Psoas muscle (tissue), 8 donors: ENCODE measurements at places on chromosomes 6 and 20. TPM values are rescaled to one million over a fixed set of nuclear protein-coding genes. Genes with fewer than 3 reads are reported as not detected.

LRRC73 gene
- 0.10 TPM for polyA plus RNA-seq

CD83 gene
- 0.71 TPM for polyA plus RNA-seq

OLIG3 gene
- not detected for polyA plus RNA-seq

ENPP1 gene
- polyA plus RNA-seq: 0.66 TPM

ATXN1 gene
- 1.3 TPM for polyA plus RNA-seq

LY6G6F gene
- polyA plus RNA-seq: not detected

SAMD3 gene
- 0.09 TPM for polyA plus RNA-seq

RIPPLY2 gene
- not detected for polyA plus RNA-seq

PREX1 gene
- polyA plus RNA-seq: 4.0 TPM

SLC4A11 gene
- polyA plus RNA-seq: 0.10 TPM

SOX4 gene
- 1.0 TPM for polyA plus RNA-seq

GRCh38 chr6:47495954-47496545 is 18.5 kb downstream of the CD2AP start:
- H3K4me1 ChIP-seq: peaks cover 9% of the 10 kb centered on the region
- no peak overlapping the region for H3K27ac ChIP-seq
- no peaks in the 10 kb centered on the region for H3K36me3 ChIP-seq
- no peak overlapping the region for H3K4me3 ChIP-seq
- H3K27me3 ChIP-seq: no peaks in the 10 kb centered on the region

DNA sequence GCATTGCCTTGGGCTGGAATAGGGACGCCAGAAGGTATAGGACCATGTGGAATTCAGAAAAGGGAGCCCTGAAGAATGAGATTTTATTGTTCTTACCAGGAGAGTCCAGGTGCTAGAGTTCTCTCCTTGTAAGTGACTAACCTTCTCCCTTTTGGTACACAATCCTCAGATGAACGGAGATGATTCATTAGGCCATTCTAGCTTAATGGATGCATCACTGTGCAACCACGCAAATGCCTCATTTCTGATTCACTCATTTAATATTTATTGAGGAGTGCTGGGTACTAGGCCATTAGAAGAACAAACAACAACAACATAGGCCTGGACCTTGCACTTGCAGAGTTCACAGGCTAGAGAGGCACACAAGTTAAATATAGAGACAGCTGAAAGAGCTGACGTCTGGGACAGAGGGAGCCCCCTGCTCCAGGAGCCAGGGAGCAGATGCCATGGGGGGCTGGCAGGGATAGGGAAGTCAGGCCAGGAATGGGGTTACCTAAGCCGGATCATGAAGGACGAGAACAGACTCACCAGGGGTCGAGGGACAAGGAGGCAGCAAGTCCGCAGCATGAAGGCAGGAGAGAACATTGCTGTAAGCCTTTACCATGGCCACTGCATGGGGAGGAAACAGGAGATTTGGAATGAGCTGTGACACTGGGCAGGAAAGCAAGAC is 179.5 kb upstream of the AKAP12 start:
- H3K4me3 ChIP-seq: no peak overlapping the region
- no peaks in the 10 kb centered on the region for H3K27me3 ChIP-seq
- no peak for DNase-seq
- H3K4me1 ChIP-seq: no peaks in the 10 kb centered on the region
- H3K27ac ChIP-seq: no peak overlapping the region

DNA sequence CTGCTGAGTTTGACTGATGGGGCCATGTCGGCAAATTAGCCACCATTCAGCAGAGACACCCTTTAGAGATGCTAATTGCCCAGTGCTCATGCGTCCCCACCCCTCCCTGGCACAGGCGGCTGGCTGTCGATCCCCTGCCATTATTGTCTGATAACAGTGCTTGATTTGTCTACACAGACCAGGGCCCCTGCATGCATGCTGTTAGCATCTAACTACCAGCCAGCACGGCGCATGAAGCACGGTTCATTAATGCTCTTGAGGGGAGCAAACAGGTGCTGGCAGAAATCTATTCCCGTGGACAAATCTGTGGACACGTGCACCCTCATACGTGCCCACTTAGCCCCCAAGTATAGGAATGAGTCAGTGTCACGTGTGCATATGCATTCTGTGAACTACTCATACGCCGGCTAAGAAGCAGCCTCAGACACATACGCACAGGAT is 32.2 kb downstream of the KCNB1 start:
- no peaks in the 10 kb centered on the region for H3K27me3 ChIP-seq
- H3K27ac ChIP-seq: no peak overlapping the region

- H3K27me3 ChIP-seq: peaks cover 40% of the 10 kb centered on the region
- H3K36me3 ChIP-seq: no peaks in the 10 kb centered on the region
- no peak overlapping the region for H3K4me3 ChIP-seq
- peaks cover 11% of the 10 kb centered on the region for H3K4me1 ChIP-seq
Observed at GRCh38 chr6:39225946-39226437, 3.3 kb downstream of the KCNK5 start.

- H3K4me1 ChIP-seq: no peaks in the 10 kb centered on the region
- no peak for DNase-seq
- H3K4me3 ChIP-seq: no peak overlapping the region
- H3K27ac ChIP-seq: no peak overlapping the region
- H3K27me3 ChIP-seq: no peaks in the 10 kb centered on the region
Observed at GRCh38 chr20:19121463-19121862, 91.0 kb upstream of the SLC24A3 start.

- no peak overlapping the region for H3K27ac ChIP-seq
- no peaks in the 10 kb centered on the region for H3K36me3 ChIP-seq
- H3K4me3 ChIP-seq: no peak overlapping the region
- H3K27me3 ChIP-seq: no peaks in the 10 kb centered on the region
- DNase-seq: no peak
- H3K4me1 ChIP-seq: no peaks in the 10 kb centered on the region
Observed at GRCh38 chr6:143399775-143400174, 50.7 kb downstream of the ADAT2 start.

- DNase-seq: no peak
- no peaks in the 10 kb centered on the region for H3K36me3 ChIP-seq
- H3K4me3 ChIP-seq: peak overlapping the region; percentile 6
- H3K27ac ChIP-seq: no peak overlapping the region
- no peaks in the 10 kb centered on the region for H3K4me1 ChIP-seq
Observed at GRCh38 chr6:55868771-55869479, 6.5 kb downstream of the BMP5 start.

- no peak for DNase-seq
- H3K27me3 ChIP-seq: no peaks in the 10 kb centered on the region
- no peak overlapping the region for H3K27ac ChIP-seq
- H3K4me3 ChIP-seq: no peak overlapping the region
Observed at GRCh38 chr6:40714576-40715564, 127.7 kb upstream of the LRFN2 start.

DNA sequence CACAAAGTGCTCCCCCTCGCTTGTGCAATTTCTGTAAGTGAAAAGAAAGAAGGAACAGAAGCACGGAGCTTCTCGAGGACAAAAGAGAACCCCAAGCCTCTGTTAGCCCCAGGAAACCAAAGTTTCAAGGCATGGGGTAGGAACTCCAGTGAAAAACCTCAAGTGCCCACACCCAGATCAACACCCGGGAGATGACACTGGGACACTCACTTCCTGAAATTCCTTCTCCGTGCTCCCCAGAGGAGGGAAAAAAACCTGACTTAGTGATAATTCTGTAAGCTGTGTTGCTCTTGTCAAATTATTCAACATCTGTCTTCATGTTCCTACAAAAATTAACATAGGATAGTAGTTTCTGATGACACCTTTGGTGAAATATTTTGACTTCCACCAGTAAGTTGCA is 4.6 kb downstream of the MDGA1 start:
- H3K36me3 ChIP-seq: no peaks in the 10 kb centered on the region
- no peak for DNase-seq
- no peak overlapping the region for H3K4me3 ChIP-seq
- H3K27ac ChIP-seq: no peak overlapping the region

DNA sequence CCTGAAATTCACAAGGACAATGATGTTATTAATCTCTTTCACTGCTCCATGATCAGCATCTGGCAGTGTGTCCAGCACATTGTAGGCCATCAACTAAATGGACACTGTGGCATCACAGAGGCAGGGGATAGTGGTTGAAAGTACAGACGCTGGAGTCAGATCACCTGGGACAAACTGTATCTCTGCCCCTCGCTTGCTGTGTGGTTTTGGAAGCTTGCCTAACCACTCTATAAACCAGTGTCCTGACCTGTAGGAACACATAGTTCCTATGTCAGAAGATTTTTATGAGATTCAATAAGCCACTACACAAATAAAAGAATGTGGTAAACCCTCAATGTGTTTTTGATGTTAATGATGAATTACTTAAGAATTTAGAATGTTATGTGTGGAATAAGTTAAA is 219.3 kb upstream of the RNF217 start:
- H3K4me3 ChIP-seq: no peak overlapping the region
- DNase-seq: no peak
- H3K36me3 ChIP-seq: no peaks in the 10 kb centered on the region
- no peaks in the 10 kb centered on the region for H3K27me3 ChIP-seq
- H3K4me1 ChIP-seq: no peaks in the 10 kb centered on the region

- H3K4me3 ChIP-seq: peak overlapping the region; percentile 61
- peak overlapping the region; percentile 95 for H3K27ac ChIP-seq
- H3K36me3 ChIP-seq: peaks cover 14% of the 10 kb centered on the region
- DNase-seq: no peak
- H3K4me1 ChIP-seq: peaks cover 52% of the 10 kb centered on the region
Observed at GRCh38 chr6:34656378-34657036, 40.1 kb downstream of the ILRUN start.

- no peak overlapping the region for H3K4me3 ChIP-seq
- DNase-seq: no peak
- no peaks in the 10 kb centered on the region for H3K27me3 ChIP-seq
- H3K36me3 ChIP-seq: no peaks in the 10 kb centered on the region
- H3K27ac ChIP-seq: no peak overlapping the region
Observed at GRCh38 chr6:135647521-135647920, 150.0 kb upstream of the AHI1 start.

GRCh38 chr6:39932386-39932910 is 1.8 kb downstream of the MOCS1 start:
- peak overlapping the region; percentile 88 for H3K4me3 ChIP-seq
- H3K36me3 ChIP-seq: no peaks in the 10 kb centered on the region
- H3K27me3 ChIP-seq: no peaks in the 10 kb centered on the region
- peaks cover 79% of the 10 kb centered on the region for H3K4me1 ChIP-seq

DNA sequence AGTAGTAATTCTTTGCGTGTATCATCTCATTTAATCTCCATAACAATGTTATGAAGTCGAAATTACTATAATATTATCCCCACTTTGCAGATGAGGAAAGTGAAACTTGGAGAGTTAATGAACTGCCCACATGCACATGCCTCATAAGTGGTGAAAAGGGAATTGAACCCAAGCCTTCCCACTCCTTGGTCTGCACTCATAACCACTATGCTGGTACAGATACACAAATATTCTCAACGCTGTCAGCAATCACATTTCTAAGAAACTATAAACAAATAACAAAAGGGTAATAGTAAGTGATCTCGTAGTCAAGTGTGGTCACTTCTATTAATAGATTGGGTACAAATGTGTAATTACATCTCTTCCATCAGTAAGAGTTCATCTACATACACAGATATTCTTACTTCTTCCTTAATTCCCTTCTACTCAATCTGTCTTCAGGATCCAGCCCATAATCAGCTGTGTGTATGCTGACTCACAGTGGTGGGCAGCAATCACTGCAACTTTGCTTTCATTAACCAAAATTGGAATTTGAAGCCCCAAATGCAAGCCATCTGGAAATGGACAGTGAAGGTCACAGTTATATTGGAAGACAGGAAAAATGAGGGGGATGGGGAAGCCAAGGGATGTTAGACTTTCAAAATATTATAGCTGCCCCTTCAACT is 6.6 kb downstream of the PRSS35 start:
- no peak overlapping the region for H3K4me3 ChIP-seq
- H3K27me3 ChIP-seq: no peaks in the 10 kb centered on the region
- no peak for DNase-seq
- no peaks in the 10 kb centered on the region for H3K36me3 ChIP-seq
- no peak overlapping the region for H3K27ac ChIP-seq
- H3K4me1 ChIP-seq: peaks cover 4% of the 10 kb centered on the region

DNA sequence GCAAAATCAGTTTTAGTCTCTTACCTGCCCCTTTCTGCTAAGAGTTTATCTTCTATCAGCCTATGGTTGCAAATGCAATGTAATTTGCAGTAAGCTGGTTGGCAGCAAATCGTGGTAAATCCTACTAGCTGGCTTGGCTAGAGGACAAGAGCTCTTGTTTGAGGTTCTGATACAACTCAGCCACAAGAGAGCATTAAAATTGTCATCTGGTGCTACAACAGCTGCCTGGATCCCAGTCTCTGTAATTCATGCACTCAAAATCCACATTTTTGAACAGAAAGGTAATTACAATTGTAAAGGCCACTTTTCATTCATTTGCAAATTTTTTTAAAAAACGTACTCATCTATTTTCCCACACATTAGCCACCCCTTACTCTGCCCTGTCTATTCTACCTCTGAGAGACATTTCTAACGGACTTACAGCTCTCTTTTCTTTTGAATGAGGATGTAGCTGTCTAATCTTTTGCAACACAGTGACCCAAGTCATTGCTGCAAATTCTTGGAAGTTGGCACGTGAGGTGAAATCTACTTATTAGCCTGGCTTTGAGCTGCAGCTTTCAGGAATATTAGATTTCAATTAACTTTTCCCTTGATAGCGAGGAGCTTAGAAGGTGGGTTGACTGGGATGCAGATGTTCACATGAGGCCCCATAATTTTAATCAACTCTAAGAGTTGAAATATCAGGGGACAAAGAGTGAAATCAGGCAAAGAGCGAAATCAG is 54.0 kb upstream of the FAM184A start:
- no peaks in the 10 kb centered on the region for H3K27me3 ChIP-seq
- H3K4me3 ChIP-seq: no peak overlapping the region
- H3K27ac ChIP-seq: no peak overlapping the region
- DNase-seq: no peak

- no peak overlapping the region for H3K27ac ChIP-seq
- no peaks in the 10 kb centered on the region for H3K27me3 ChIP-seq
- no peaks in the 10 kb centered on the region for H3K4me1 ChIP-seq
- no peaks in the 10 kb centered on the region for H3K36me3 ChIP-seq
- no peak for DNase-seq
- no peak overlapping the region for H3K4me3 ChIP-seq
Observed at GRCh38 chr6:114032721-114033120, 61.8 kb upstream of the HDAC2 start.

DNA sequence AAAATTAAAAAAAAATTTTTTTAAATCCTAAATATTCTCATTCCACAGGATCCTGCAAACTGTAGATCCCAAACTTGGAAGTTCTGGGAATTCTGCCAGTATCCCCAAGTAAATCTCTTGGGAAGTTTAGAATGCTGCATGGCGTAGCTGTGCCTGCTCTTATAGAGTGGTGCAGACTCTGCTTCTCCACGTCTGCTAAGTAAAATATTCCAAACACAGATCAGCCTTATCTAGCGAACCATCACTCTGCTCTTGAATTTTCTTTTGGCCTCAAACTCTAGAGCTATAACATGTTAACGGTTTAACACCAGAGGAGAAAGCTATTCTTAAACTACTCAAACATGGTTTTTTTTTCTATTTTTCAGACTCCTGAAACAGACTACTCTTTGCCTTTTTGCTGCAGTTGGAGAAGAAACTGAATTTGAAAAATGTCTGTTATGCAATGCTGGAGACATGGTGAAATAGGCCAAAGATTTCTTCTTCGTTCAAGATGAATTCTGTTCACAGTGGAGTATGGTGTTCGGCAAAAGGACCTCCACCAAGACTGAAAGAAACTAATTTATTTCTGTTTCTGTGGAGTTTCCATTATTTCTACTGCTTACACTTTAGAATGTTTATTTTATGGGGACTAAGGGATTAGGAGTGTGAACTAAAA is 138.5 kb upstream of the AKAP12 start:
- H3K4me3 ChIP-seq: no peak overlapping the region
- H3K4me1 ChIP-seq: no peaks in the 10 kb centered on the region
- H3K27me3 ChIP-seq: no peaks in the 10 kb centered on the region

GRCh38 chr6:10801224-10801848 is 37.0 kb downstream of the MAK start:
- no peaks in the 10 kb centered on the region for H3K36me3 ChIP-seq
- peak; percentile 31 for DNase-seq
- no peaks in the 10 kb centered on the region for H3K4me1 ChIP-seq
- no peak overlapping the region for H3K27ac ChIP-seq
- no peaks in the 10 kb centered on the region for H3K27me3 ChIP-seq
- no peak overlapping the region for H3K4me3 ChIP-seq
